ENCODE measurements at places on chromosomes 3 and 15.

- no peak for DNase-seq
Observed at GRCh38 chr3:17741621-17742101, 770 bp downstream of the TBC1D5 start.

DNA sequence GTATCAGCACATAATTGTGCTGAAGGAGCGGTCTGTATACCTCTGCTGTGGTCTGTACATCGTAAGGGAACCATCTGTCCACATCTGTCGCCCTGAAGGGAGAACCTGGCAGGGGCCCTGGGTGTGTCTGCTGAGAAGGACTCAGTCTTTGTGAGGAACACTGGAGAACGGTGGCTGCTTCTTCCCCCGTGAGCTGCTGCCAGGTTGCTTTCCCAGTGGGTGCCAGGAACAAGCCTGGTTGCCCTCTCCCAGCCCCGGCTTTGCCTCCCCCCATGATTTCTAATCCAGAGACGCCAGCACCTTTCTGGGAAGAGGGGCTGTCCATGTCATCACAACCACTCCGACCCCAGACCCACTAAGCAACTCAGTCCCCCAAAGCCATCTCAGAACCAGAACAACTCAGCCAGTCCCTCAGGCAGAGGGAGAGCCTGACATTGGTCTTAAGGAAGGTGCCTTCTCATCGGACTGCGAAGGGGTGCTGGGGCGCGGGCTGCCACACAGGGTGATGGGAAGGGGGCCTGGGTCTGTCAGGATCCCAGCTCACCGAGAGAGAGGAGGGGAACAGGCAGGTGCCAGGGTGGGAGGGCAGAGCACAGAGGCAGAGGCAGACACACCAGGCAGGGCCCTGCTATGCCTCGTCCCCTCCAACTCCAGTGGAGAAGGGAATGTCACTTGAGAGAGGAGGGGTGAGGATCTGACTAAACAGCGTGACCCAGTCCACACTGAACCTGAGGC is 8.5 kb downstream of the TNK2 start:
- DNase-seq: no peak

DNA sequence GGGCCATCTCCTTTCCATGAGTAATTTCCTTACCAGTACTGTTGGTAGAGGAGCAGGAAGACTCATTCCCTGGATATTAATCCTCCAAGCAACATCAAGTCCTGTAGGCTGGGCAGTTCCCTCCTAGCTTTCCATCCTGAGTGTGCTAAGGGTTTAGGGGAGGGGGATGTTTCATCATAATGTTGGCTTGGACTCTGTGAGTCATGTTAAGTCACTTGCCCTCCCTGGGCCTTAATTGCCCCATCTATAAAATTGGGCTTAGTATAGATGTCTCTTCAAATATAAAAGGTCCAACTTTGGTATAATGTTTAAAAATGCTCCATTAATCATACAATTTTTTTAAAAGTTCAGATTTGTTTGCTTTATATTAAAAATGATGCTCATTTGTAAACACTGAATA is 52.7 kb downstream of the TLE3 start:
- DNase-seq: no peak

DNA sequence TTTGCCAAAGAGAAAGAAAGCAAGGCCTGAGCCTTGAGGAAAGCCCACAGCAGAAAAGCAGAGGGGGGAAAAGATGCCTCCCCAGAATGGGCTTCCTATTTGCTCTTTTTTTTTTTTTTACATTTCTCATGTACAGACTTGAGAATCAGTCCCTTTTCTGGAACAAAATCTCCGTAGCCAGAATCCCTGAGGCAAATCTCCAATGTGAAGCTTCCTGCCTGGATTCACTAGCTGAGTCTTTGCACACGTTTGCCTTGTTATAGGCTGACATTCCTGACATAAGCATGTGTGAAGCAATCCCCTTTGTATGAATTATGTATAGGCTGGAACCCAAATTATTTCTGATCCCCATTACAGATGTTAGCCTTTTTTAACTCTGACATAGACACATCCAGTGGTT is 52.2 kb upstream of the ACTL6A start:
- DNase-seq: peak; percentile 71

GRCh38 chr15:84899750-84900149 is 15.3 kb downstream of the SLC28A1 start:
- no peak for DNase-seq

- no peak for DNase-seq
Observed at GRCh38 chr3:160409812-160410610, 10.6 kb downstream of the SMC4 start.

DNA sequence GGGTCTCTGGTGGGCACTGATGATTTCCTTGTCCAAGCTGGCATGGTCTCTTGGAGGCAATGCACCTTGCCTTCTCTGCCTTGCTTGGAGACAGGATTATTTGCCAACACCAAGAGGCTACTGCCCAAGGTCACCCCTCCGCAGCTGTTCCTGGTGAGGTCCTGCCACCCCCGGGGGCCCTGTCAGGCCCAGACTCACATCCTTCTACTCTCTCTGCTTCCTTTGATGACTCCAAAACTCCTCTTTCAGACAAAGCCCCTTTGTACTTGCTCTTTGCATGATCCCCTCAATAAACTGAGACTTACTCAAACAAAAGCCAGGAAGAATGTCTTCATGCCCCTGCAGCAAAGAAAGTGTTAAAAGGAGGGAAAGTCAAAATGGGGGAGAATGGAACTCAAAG is 137.7 kb downstream of the MEX3B start:
- DNase-seq: no peak

GRCh38 chr3:118799303-118799702 is 235.3 kb downstream of the IGSF11 start:
- no peak for DNase-seq

DNA sequence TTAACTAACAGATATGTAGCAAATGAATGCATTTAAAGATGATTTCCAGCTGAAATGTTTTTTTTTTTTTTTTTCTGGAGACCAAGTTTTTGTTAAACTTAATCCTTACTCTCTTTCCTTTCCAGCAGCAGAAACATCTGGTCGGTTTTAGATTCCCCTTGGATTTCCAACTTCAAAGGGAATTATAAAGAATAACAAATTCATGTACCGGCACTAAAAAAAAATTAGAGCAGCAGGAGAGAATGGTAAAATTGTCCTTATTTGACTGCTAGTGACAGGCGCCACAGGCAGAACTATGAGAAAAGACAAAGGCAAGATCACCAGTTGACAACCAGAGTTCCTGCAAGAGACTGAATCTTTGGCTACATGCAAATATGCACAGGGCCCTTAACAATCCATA is 393.3 kb downstream of the TIGIT start:
- DNase-seq: no peak

- DNase-seq: no peak
Observed at GRCh38 chr15:69546182-69546581, 93.6 kb downstream of the RPLP1 start.

DNA sequence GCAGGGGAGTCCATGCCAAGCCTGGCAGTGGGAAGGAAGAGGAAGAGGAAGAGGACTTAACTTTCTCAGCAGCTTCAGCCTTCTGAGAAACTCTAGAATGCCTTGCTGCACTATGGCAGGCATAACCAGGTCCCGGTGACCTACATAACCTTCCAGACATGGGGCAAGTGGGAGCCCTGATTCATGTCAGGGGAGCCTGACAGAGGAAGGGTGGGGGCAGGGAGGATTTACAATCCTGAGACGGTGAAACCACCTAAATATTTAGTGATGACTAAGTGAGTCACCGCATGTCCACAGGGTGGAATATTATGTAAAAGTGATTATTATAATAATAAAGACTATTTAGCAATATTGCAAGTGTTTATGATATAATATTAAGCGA is 46.7 kb downstream of the AMOTL2 start:
- peak; percentile 95 for DNase-seq

GRCh38 chr3:142962520-142963233 is 797 bp downstream of the PAQR9 start:
- DNase-seq: no peak

- DNase-seq: no peak
Observed at GRCh38 chr15:37135225-37135624, 34.9 kb upstream of the MEIS2 start.

- DNase-seq: peak; percentile 98
Observed at GRCh38 chr3:197494366-197495058, 61.3 kb downstream of the BDH1 start.

GRCh38 chr3:17619968-17620367 is 122.5 kb downstream of the TBC1D5 start:
- no peak for DNase-seq

DNA sequence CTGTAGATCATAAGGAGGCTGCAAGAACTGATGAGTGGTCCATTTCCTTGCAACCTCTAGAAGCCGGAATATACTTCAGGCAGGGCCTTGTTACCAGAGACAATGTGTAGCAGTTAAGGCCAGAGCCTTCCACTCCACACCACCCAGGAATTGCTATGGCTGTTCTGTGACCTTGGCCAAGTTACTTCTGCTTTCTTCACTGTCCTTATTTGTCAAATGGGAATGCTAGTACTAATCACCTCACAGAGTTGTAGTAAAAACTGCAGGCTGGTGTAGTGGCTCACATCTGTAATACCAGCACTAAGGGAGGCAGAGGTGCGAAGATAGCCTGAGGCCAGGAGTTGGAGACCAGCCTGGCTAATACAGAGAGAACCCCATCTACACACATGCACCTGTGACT is 28.7 kb upstream of the RPN1 start:
- no peak for DNase-seq

DNA sequence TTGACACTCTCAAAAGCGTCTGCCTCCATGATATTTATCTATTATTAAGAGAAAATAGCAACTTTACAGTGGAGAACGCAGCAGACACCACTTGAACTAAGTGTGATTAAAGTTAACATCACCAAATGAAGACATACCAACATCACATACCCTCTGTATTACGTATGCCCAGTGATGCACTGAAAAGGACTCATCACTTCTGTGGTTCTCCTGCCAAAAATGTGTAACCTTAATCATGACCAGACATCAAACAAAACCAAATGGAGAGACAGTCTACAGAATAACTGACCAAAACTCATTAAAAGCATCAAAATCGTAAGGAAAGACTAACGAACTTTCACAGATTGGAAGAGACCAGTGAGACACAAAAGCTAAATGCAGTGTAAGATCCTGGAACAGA is 103.2 kb downstream of the PPP2R3A start:
- peak; percentile 18 for DNase-seq

Data from foreskin keratinocyte (primary cell).